Stimulated activated CD4-positive, alpha-beta T cell treated with anti-CD3 and anti-CD28 coated beads, Interleukin-12 subunit alpha, Interleukin-12 subunit beta, amount 100 ng/mL, for 24 hours (primary cell): ENCODE measurements at places on chromosomes 4 and X.

- DNase-seq: no peak
Observed at GRCh38 chr4:127082986-127083385, 549.8 kb upstream of the INTU start.

- no peak for DNase-seq
Observed at GRCh38 chr4:3114377-3114776, 39.9 kb downstream of the HTT start.

- no peak for DNase-seq
Observed at GRCh38 chr4:146481246-146481645, 40.5 kb downstream of the SLC10A7 start.

DNA sequence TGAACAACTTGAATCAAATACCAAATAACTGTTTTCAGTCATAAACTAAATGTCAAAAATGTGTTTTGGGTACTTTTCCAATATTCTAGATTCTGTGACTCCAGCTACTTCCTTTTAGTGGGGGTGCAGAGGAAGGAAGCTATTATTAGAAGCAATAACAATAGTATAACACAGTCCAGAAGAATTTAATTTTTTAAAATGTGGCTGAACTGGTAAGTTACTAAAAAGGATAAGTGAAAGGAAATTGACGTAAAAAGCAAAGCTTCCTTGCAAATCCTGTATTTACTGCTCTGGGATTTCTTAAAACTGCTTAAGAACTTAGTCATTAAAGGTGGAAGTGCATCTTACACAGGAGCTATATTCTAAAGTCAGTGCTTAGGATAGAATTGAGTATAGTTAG lies 53.2 kb downstream of the MOSPD2 start:
- no peak for DNase-seq

- DNase-seq: no peak
Observed at GRCh38 chrX:133435544-133436124, 20.3 kb upstream of the GPC4 start.

GRCh38 chr4:55125087-55125721 lies at the start of gene KDR:
Gene KDR (minus strand): TSS chr4:55125595. CDS start chr4:55125293, 302 bp downstream.
- DNase-seq: no peak

DNA sequence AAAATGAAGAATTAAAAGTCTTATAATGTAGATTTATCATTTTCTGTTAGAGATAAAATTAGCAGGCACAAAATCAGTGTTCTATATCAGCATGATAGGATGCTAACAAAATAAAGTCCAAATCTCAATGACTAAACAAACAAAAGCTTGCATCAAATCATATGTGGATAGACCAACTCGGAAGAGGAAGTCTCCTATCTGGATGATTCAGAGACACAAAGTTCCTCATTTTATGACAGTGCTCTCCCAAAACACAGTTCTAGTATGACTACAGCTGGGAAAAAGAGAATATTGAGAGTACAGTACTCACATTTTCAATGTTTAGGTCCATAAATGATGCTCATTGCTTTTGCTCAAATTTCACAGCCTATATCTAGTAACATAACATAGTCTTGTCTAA lies 376.1 kb upstream of the CTSO start:
- DNase-seq: no peak

- DNase-seq: no peak
Observed at GRCh38 chr4:5045097-5045496, 6.2 kb upstream of the STK32B start.

DNA sequence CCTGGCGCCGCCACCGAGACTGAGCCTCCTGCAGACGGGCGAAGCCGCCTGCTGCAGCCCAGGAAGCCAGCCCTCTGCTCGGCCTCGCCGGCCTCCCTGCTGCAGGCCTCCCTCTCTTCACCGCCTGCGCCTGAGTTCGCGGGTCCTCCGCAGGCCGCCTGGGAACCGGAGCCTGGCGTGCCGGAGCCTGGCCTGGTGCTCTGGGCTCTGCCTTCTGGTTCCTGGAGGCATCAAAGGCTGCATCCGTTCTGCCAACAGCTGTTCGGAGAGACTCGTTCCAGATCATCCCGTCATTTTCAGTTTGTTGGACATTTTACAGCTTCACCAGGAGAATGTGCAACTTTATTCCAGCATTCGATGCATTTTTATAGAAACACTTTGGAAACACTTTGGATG lies 178.0 kb downstream of the DCLK2 start:
- no peak for DNase-seq

DNA sequence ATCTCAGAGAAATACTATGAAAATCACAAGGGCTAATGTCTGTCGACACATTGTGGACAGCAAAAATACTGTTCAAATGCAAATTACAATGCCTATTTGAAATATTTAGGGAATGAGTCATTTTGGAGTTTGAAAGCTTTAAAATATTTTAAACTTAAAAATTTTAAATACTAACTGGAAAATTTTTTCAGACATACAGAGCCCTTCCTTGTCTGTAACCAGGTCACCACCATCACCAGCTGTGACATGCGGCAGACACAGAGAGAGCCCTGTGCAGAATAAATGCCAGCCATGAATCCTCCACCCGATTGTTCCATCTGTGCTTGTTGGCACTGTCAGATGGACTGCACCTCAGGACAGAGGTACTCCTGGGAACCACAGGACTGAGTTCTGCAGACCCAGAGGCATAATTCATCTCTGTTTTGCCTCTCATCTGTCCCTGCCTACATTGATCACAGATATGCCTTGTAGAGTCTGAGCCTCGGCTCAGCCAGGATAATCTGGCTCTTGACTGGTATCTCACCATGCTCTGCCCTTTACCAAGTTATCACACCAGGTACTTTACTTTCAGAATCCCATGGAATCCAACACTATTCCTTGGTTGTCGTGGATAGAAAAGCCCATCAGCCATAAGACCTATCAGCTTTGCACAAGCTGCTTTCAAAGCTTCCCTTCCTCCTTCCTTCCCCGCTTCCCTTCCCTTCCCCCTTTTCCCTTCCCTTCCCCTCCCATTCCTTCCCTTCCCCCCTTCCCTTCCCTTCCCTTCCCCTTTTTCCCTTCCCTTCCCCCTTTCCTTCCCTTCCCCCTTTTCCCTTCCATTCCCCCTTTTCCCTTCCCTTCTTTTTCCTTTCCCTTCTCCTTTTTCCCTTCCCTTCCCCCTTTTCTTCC lies 67.2 kb downstream of the TBC1D9 start:
- DNase-seq: no peak

DNA sequence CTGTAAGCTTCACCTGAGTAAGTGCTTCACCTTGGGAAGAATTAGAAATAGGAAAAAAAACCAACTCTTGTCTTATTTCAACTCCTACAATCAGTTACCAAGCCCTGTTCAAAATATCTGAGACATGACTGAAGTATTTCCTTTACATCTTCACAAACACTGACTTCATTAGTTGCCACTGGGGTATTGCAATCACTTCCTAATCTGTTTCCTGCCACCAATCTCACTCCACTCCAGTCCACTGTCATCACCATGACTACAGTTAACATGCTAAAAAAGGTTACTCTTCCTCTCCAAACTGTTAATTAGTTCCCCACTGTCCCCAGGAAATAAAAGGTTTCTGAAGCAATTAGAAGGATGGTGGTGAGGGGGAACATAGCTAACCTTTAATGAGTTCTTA lies 3.3 kb upstream of the SUPT20HL1 start:
- no peak for DNase-seq

- DNase-seq: no peak
Observed at GRCh38 chr4:94454405-94454804, 2.7 kb downstream of the PDLIM5 start.

DNA sequence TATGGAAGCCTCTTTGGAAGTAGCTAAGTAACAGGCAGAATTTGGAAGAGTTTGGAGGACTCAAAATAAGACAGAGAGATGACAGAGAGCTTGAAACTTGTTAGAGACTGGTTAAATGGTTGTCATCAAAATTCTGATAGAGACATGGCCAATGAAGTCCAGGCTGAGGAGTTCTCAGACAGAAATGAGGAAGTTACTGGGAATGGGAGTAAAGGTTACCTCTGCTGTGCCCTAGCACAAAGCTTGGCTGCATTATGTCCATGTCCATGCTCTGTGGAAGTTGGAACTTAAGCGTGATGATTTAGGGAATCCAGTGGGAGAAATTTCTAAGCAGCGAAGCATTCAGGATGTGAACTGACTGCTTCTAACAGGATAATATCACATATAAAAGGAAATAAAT lies 146.2 kb upstream of the NDST4 start:
- no peak for DNase-seq

DNA sequence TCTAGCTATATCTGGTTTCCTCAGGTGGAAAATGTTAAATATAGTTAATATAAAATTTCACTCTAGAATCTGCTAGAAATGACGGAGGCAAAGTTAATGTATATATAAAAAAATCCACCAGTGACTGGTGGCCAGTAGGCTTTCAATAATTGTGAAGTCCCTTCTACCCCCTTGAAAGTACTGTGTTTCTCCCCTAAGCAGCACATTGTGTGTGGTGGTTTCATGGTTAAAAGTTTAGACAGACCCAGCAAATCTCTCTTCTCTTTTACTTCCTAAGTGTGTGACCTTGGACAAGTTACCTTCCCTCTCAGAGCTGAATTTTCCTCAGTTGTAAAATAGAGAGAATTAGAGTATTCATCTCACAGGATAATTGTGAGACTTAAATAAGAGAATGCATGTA lies 600 bp upstream of the HEPH start:
- no peak for DNase-seq

GRCh38 chrX:124211312-124211942 lies 121.0 kb upstream of the TEX13D start:
- no peak for DNase-seq

DNA sequence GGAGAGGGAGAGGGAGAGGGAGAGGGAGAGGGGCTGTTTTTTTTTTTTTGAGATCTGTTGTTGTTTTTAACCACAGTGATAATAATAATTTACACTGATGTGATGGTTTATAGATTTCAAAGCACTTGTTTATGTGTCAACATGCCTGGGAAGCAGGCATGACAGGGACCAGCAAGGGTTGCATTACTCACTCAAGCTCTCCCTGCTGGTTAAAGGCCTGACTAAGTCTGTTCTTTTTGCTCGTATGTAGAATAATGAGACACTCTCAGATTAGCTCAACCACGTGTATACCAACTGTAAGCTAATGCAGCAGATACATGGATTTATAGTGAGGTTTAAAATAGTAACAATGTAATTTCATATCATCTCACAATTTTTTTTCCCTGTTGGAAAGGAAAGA lies 134.6 kb upstream of the BOD1L1 start:
- DNase-seq: no peak

DNA sequence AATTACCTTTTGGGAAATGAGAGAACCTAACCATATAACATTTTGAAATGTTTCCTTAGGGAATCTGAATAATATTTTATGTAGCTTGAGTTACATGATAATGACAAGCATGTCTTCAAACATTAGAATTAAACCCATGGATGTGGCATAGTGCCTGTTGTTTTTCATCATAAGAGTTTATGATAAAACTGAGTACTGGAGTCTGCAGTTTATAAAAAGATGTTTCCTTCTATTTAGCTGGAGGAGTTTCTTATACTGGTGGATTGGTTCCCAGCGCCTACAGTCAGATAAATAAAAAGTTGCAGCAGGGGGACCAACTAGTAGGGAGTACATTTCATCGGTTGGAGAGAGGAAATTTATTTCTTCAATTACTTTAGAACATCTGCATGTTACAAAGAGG lies 70.1 kb upstream of the PCDH18 start:
- no peak for DNase-seq

DNA sequence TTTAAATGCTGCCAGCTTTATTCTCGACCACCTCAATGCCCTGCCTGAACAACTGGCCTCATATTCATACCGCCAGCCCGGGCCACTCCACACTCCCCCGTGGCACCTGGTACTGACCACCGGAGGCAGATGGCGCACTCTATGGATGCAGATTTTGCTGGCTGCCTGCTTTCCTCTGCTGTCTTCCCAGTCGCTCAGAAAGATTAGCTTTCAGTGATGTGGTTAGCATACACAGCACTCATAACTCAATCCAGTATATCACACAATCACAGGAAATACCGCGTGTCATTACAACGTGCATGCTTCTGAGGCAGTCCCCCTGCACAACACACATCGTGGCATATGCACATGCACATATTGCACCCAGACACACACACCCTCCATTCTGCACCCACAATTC lies 147.2 kb upstream of the BCOR start:
- no peak for DNase-seq

DNA sequence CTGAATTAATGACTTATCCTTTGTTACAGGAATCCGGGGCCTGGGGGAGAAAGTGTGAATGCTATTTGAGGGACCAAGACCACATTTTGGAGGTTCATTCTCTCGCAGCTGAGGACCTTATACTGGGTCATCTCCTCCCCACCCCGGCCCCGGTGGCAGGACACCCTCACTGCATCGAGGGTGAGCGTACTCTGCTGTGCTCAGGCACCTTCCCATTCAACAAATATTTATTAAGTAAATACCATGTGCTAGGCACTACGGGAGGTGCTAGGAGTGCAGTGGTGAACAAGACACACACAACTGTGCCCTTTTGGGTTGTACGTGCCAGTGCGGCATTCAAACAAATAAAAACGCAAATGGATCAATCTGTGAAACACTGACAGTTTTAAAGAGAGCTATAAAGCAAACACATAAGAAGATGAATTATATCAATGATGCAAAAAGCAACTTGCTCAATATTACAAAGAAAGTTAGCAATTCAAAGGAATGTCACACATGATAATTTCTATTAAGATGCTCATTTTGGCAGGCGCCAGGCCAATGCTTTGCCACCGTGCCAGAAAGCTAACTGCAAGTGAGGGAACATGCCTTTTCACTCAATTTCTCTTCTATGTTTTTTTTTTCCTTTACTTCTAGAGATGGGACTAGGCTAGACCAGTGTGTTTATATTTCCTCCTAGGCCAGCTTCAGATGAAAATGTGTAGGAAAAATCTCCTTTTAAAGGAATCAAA lies 24.6 kb downstream of the ADGRG2 start:
- DNase-seq: no peak

- DNase-seq: no peak
Observed at GRCh38 chrX:43897290-43897689, 15.0 kb upstream of the MAOB start.

DNA sequence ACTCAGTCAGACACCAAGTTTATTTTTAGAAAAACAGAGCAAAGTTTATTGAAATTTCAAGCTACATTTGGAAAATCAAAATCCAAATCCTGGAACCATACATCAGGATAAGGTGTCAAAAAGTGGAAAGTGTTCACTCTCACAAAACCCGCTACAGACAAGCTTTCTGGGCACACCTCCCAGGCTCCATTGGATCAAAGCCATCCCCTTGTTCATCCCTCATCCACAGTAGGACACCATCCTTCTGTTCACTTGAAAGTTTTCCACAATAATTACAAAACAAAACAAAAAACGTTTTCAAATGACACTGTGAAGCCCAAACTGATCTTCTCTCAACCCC lies 62.4 kb downstream of the TSC22D3 start:
- no peak for DNase-seq

DNA sequence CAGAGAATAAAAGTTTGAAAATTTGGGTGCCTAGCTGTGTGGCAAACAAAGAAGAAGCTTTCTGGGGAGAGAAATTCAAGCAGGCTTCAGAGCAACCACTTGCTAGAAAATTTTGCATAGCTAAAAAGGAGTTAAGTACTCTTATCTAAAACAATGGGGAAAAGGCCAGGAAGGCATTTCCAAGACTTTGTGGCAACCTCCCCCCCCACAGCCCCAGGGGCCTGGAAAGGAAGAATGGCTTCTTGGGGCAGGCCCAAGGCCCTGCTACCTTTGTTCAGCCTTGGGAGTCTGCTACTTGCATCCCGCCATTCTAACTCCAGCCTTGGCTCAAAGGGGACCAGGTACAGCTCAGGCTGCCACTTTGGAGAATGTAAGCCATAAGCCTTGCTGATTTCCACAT lies 102.2 kb downstream of the PTCHD1 start:
- no peak for DNase-seq

- no peak for DNase-seq
Observed at GRCh38 chr4:173855015-173855414, 325.0 kb upstream of the HAND2 start.

GRCh38 chr4:123256901-123257300 lies 139.7 kb upstream of the SPRY1 start:
- no peak for DNase-seq

- no peak for DNase-seq
Observed at GRCh38 chr4:120163895-120164294, 97.2 kb upstream of the MAD2L1 start.
